ENCODE measurements at places on chromosomes 13 and 19.

- DNase-seq = no peak
Observed at GRCh38 chr19:47067215-47067847, 18.9 kb upstream of the TMEM160 start.

- no peak for DNase-seq
Observed at GRCh38 chr19:10776900-10777650, 58.9 kb downstream of the TMED1 start.

DNA sequence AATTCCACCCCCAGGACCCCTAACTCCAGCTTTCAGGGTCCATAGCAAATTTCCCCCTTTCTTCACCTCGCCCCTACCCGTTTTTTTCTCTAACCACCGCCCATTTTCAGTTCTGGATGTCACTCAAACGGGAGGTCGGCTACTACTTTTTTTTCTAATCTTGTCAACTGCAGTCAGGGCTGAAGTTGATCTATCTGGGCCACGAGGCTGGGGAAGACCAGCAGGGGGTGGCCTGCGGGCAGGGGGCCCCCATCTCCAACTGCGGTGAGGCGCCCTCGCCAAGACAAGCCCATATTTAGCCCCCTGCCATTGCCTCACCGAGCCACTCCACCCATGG lies 748 bp downstream of the LHFPL6 start:
- no peak for DNase-seq

DNA sequence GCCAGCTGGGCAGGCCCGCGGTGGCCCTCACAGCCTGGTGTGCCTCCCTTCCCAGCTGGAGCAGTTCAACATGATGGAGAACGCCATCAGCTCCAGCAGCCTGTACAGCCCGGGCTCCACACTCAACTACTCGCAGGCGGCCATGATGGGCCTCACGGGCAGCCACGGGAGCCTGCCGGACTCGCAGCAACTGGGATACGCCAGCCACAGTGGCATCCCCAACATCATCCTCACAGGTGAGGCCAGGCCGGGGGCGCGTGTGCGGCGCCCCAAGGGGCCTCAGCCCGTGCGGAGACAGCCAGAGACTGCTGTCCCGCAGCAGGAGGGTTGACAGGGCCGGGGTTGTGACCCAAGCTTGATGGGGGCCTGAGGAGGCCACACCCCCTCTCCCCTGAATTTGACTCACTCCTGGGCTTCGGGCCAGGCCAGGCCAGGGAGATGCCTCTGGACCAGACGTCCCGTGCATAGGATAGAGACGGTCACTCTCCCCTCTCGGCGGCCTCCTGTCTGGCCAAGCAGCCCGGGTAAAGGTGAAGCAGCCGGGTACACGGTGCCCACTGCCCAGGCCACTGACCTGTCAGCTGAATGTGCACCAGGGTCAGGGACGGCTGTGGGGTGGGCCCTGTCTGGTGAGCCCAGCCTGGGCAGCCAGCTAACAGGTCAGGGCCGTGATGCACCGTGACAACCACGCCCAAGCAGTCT lies 15.4 kb downstream of the COMP start:
- peak; percentile 89 for DNase-seq

- no peak for DNase-seq
Observed at GRCh38 chr13:41611385-41611784, 154.0 kb downstream of the RGCC start.

GRCh38 chr19:29712744-29713516 lies 2.1 kb downstream of the C19orf12 start:
- DNase-seq = no peak

DNA sequence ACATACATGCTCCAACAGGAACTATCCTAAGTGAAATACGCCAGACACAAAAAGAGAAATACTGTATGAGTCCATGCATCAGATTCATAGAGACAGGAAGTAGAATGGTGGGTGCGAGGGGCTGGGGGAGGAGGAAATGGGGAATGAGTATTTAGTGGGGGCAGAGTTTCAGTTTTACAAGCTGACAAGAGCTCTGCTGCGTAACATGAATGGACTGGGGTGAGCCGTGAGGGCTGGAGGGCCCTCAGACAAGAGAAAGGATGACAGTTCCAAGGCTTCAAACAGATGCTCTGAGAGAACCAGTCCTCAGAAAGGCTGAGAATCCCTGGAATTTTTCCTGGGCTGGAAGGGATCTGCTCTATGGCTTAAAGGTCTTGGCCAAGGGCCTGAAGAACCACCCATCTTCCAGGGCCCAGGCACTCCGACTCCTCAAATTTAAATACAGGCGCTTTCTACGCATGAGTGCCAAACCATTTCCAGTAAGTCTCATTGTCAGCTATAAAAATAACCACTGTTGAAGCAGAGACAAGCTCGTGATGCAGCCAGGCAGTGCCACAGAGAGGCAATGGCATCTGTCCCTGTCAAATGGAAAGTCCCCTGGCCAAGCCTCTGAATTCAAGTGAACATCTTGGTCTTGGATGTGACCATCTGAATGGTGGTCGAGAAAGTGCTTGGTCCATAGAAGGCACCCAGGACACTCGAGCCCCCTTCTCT lies 17.5 kb downstream of the KLF2 start:
- DNase-seq = no peak

DNA sequence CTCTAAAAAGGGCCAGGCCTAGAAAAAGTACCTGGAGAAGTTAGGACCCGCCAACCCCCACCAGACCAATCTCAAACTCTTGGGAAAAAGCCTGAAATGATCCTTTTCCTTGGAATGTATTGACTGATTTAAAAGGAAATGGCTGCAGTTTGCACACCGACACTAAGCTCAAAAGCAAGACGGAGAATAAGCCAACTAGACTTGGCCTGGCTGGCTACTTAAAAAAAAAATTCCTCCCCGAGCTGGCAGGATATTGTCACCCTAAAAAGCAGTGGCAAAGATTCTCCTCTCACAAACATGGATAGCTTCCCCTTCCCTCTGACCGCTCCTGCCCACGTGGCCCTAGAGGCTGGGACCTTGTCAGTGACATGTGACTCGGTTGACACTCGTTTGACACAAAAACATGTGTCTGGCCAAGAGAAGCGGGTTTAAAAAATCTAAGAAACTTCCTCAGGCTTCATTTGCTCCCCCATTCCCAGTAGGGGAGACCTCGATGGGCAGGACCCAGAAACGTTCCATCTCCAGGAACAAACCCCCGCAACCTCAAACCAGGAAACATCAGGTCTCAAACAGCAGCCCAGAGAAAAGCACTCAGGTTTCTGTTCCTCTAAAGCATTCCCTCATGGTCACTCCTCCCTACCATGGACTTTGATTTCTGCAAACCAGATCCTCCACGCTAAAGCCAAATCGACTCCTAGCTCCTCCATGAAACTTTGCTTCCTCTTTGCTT lies 1.3 kb downstream of the RFX1 start:
- no peak for DNase-seq

DNA sequence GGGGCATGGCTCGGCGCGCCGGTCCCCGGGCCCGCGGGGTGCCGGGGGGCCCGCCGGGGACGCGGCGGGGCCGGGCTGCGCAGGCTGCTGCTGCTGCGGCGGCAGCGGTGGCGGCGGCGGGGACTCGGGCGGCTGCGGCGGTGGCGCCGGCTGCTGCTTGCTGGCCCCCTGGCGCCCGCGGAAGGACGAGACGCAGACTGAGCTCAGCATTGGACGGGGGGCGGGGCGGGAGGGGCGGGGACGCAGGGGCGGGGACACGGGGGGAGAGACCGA lies 368 bp downstream of the KCNC3 start:
- DNase-seq = no peak

DNA sequence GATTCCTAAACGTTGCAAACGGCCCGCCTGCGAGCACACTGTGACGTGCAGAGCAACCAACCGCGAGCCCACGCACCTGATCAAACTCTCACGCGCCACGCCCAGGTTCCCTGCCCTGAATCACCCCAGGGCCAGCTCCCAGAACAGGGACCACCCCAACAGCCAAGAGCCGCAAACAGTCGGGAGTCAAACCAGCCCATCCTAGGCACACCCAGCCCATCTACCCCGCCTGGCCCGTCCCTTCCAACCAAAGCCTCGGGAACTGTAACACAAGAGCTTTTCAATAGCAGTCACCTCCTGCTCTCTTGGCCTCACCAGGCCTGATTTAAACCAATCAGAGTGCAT lies 8.9 kb downstream of the PIP5K1C start:
- no peak for DNase-seq

DNA sequence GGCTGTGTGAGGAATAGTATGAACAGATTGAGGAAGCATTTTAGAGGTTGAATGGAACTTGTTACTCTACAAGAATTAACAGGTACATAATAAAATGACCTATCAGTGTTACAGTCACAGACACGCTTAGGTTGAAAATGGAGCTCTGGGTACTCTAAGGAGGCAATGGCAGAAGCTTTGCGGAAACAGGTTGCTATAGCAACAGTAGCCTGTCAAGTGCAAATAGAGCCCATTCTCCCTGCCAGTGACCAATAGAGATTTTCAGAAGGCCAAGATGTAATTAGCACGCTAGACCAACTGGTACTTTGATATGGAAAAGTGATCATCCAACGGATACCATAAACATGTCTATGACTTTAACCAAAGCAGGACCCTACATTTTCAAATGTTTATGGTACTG lies 148.5 kb upstream of the FREM2 start:
- DNase-seq = no peak

DNA sequence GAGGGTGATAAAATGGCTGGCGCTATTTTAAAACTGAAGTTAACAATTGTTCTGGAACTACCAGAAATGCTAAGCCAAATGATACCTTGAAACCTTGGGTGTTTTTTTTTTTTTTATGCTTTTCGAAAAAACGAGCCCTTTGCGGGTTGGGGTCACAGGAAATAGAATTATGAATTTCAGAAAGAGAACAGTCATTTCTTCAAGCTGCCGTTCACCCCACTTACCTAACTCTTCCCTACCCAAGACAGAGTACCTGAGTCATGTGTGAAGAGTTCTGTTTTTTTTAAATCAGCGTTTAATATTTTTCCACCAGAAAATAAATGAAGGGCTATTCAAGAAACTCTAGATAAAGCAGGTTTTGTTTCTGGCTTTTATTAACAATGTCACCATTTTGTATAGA lies 35.3 kb downstream of the KLF2 start:
- DNase-seq = no peak

DNA sequence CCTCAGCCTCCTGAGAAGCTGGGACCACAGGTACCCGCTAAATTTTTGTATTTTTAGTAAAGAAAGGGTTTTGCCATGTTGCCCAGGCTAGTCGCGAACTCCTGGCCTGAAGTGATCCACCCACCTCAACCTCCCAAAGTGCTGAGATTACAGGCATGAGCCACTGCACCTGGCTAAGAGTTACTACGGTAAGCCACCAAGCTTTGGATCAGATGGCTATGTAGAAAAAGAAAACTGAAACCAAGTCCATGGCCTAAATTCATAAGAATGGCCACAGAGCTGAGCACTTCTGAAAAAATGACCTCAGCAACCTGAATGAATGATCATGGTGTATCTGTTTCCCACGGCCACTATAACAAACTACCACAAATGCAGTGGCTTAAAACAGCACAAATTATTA lies 9.4 kb downstream of the OPA3 start:
- no peak for DNase-seq

DNA sequence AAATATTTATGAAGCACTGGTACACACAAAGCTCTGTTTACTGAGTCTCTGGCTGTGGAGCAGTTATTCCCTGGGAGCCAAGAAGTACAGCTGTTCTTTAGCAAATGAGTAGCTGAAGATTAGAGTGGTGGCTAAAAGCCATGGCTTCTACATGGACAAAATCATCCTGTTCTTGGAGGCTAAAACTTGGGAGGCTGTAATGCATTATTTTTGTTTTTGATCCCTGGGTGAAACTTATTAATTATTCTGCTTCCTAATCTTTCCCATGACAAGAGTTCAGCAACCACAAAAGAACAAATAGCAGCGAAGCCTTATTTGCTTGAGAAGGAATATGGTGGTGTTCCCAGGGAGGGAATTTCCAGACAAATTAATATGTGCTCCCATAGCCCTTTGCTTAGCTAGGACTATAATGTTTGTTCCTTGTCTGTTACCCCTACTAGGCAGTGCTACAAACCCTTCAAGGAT lies 109.5 kb downstream of the DCT start:
- DNase-seq = no peak

DNA sequence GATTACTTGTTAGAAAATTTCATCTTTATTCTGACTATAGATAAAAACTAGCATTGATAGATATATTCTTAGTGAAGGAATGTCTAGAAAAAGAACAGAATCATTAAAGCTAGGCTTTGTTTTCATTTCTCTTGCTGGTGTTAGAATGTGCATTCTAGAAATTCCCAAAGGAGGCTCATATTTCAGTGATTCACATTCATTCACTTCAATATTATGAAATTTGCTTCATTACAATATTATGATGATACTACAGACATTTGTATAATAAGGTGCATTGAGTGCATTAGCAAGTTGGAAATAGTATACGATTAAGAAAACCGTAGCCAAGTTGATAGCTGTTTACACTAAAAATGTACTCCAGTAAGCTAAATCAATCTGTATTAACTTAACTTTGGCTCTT lies 70.7 kb upstream of the MYCBP2 start:
- no peak for DNase-seq

DNA sequence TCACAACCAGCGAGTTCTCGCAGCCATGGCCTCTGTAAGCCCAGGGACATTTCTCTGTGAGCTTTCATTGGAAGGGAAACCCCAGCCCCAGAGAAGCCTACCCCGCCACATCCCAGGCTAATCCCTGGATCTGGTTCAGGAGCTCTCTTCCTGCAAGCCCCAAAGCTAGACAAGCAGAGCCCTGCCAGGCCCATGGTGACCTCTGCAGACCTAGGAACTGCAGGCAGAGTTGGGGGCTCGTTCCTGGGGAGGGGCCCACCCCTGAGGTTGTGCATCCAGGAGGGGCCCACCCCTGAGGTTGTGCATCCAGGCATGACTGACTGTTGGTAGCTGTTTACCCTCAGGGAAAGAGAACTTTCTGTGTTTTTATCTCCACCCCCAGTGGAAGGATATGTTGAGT lies 21.7 kb downstream of the KCTD15 start:
- DNase-seq = no peak

GRCh38 chr13:41788552-41788951 lies 172.4 kb downstream of the VWA8 start:
- DNase-seq = no peak

DNA sequence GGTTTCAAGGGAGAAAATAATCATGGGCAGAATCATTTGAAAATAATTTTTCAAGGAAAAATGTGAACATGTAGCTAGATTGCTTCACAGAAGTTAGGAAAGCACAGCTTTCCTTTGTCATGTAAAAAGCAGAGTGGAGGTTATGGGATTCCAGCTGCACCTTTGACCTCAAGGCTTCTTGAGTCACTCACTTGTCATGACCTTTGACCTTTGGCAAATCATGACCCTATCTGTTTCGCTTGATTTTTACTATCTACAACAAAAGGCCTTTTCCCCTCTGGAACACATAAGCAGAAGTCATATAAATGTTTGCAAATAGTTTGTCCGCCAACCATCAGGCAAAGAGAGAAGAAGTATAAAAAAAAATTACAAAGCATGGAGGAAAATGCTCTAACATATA lies 210.7 kb upstream of the MIR17HG start:
- DNase-seq = no peak

DNA sequence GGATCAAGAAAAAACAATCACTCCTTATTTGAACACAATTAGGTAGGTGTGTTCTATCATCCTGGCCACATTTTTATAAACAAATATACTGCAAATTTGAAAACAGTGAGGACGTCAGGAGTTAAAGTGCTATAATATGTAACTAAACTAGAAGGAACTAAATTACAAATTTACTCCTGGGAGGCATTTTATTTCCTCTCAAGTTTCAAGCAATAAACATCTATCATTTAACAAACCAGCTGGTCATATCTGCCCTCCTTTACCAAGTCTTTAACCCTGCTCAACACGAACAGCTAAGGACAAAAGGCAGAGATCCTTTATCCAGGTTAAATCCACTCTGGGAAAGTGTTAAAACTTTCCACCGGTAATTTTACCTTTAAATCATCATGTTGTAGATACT lies 26.5 kb downstream of the ANKRD10 start:
- DNase-seq = no peak

Measured in H54 (cell line).